Effector CD8-positive, alpha-beta T cell (primary cell): ENCODE measurements at places on chromosomes 2 and 18.
A peak's percentile ranks its signal among the peaks of the same experiment; 100 is the strongest.

GRCh38 chr18:45248240-45248903 lies 366.9 kb upstream of the SLC14A2 start:
- no peak for DNase-seq

DNA sequence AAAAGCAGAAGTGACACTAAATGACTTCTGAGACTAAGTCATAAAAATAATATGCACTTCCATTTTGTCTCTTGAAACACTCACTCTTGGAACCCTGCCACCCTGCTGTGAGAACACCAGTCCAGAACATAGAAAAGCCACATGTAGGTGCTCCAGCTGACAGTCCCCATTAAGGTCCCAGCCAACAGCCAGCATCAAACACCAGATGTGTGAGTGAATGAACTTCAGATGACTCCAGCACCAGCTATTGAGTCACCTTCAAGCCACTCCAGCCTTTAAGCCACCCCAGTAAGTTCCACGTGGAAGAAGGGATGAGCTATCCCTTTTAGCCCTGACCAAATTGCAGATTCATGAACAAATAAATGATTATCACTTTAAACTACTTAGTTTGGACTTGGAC lies 31.5 kb upstream of the LGALSL start:
- no peak for DNase-seq

GRCh38 chr2:109348671-109349502 lies 219.9 kb downstream of the SH3RF3 start:
- peak; percentile 11 for DNase-seq

DNA sequence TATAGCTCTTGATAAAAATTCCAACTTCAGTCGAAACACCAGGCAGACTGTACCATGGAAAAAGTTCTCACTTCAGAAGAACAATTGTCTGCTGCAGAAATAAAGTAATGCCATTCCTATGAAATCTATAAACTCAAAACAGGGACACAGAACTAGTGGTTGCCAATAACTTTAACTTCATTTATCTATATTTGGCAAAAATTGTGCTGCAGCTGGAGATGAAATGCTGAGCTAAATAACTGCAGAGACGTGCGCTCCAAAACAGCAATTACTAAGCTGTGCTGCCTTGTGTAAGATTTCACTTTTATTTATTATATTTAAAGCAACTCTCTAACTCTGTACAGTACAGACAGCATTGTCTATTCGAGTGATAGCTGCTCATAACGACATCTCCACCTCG lies 540.1 kb upstream of the ID2 start:
- no peak for DNase-seq

GRCh38 chr2:168330624-168331423 lies 83.4 kb upstream of the STK39 start:
- DNase-seq, result no peak
